ENCODE measurements at places on chromosomes 2 and 18.

- no peak for DNase-seq
Observed at GRCh38 chr2:73408198-73408597, 22.6 kb downstream of the ALMS1 start.

GRCh38 chr18:57930476-57930875 lies 113.5 kb upstream of the NEDD4L start:
- DNase-seq = no peak

- no peak for DNase-seq
Observed at GRCh38 chr2:54377901-54378493, 78.1 kb upstream of the SPTBN1 start.

DNA sequence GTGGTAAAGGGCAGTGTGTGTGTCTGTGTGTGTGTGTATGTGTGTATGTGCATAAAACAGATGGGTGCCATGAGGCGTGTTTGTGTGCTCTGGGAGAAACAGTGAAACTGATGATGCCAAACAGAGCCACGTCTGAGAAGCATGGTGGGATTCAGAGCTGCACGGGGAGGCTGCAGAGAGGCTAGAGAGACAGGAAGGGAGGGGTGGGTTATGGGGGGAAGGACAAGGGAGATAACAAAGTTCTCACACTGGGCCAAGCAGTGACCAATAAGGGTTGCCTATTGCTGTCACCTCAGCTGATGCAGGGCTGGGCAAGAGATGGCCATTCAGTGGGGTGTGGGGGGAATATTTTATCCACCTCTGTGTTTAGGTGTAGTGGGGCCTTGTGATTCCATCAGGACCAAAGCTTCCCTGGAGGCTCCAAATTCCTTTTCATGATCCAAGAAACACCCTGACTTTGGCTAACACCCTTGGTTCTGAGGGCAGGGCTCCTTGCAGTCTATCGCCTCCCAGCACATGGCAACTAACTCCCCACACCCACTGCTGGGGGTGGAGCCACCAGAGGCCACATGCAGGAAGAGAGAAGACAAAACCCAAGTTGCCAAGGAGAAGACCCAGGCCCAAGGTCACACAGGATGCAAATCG lies 54.2 kb upstream of the POMC start:
- no peak for DNase-seq
